Naive B cell (primary cell): ENCODE measurements at places on chromosomes 7 and 10. TPM values are rescaled to one million over a fixed set of nuclear protein-coding genes. Genes with fewer than 3 reads are reported as not detected.

GRCh38 chr7:14505906-14506305, 396.6 kb downstream of the DGKB start:
- no peak for DNase-seq

GRCh38 chr10:75428434-75429158, 2.8 kb upstream of the LRMDA start:
- DNase-seq = no peak

- DNase-seq = no peak
Measured at GRCh38 chr10:96524741-96525140, 11.0 kb upstream of the TLL2 start.

GRCh38 chr10:24259365-24260130, 50.6 kb downstream of the KIAA1217 start:
- no peak for DNase-seq

GRCh38 chr10:130869179-130869841, 442.2 kb downstream of the TCERG1L start:
- DNase-seq = no peak

DNA sequence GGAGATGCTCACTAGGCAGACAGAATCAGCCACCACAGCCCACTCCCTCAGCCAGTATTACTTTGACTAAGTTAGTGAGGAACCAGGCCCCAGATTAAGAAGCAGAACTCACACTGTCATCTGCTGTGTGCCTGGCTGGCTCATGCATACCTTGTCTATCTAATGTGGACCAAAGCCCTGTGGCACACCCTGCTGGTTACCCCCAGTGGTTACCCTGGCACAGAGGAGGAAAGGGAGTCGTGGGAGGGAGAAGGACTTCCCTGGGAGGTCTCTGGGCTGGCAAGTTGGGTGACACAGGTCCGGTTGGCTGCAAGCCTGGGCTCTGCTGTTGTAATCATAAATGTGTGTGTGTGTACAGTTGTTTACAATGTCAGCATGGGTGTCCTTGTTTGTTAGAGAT, 7.5 kb upstream of the SH2D4B start:
- no peak for DNase-seq

GRCh38 chr7:53001221-53001620, 34.2 kb upstream of the POM121L12 start:
- DNase-seq = no peak

DNA sequence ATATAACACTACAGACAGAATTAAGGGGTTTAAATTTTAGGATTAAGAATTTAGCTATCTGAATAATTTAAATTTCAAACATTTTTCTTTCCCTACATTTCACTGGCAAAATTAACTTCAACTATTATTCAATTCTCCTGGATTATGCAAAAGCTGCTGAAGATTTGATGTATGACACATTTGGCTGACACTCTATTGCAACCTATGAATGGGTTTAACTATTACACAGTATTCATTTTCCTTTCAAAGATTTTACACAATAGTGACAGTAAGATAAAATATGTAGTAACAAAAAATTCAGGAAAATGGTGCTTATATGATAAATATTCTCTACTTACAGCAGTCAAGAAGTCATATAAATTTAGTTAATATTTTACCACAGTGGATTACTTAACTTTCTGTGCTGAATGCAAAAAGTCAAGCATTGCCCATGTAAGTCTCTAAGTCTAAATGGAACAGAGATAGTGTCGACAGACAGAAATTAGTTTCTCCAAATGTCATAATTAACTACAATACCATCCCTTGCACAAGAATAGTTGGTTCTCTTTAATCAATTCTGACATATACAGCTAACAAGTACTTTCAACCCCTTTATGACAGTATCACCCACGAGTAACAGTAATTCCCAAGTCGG, 194.1 kb upstream of the FRMD4A start:
- no peak for DNase-seq

- no peak for DNase-seq
Measured at GRCh38 chr10:114823077-114823463, 1.5 kb downstream of the FHIP2A start.

- no peak for DNase-seq
Measured at GRCh38 chr10:76546411-76546810, 1091.2 kb downstream of the KCNMA1 start.

- no peak for DNase-seq
Measured at GRCh38 chr10:51768886-51769465, 69.6 kb upstream of the CSTF2T start.

DNA sequence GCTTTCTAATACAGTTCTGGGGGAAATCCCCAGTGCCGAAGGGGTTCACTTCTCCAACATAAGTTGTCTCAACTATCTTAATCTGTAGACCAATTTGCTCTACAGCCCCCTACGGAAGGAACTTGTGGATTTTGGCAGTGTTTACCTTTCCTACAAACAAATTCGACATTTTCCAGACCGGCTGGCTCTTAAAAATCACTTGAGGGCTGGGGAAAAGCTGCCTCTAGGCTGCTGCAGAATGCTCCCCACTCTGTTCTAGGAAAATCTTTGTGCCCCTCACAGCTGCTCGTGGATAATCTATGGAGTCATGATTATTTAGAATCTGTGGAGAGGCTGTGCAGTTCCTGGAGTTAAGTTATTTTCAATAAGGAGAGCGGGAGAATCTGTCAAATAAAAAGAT, 474.6 kb upstream of the FZD8 start:
- no peak for DNase-seq

- DNase-seq = no peak
Measured at GRCh38 chr10:35423505-35424306, 87.4 kb downstream of the CCNY start.

DNA sequence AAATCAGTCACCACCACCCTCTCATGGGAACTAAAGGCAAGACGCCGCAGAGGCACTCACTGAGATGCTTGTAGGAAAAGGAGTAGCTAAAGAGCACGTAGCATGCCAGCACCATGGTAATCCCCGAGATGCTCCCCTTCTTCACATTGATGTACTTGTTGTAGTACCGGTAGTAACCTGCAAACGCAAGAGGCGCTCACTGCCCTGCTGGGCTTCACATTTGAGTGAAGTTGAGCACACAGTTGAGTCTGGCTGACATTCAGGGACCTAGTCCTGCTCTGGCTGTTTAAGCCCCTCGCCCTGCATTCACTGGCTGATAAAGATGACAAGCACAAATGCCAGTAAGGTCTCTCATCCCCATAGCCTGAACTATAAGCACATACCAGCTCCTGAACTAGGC, 6.9 kb downstream of the ATP5MF start:
- DNase-seq = no peak

DNA sequence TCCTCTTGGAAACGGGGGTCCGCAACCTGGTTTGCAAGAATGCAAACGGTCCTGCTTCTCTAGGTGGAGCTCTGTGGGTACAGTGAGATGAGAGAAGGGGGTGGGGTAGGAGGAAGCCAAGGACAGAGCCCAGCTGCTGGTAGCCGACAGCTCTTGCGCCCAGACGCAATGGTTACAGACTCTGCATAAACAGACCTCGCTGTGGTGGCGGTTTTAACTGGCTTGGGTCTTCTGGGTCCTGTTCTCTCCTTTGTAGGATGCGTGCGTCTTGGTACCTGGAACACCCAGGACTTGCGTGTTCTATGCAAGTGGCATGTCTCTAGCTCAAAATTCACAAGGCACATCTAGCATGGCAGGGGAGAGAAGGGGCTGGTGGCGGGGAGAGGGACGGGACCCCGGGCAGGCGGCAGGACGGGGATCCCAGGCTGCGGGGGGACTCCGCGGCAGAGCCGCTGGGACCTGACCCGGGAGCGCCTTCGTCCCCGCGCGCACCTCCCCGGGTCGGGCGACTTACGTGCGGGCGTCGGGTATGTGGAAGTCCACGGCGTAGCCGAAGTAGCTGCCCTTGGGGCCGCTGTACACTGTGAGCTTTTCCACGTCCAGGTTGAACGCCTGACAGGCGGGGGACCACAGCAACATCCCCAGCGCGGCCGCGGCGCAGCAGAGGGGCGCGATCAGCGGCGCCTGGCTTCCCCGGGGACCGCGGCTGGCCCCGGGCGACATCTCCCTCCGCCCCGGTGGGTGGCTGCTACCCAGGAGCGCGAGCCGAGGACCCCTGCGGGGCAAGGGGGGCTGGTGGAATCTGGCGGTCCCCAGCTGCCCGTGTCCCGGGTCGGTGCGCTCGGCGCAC, 448 bp downstream of the ITGA8 start:
- DNase-seq = no peak

DNA sequence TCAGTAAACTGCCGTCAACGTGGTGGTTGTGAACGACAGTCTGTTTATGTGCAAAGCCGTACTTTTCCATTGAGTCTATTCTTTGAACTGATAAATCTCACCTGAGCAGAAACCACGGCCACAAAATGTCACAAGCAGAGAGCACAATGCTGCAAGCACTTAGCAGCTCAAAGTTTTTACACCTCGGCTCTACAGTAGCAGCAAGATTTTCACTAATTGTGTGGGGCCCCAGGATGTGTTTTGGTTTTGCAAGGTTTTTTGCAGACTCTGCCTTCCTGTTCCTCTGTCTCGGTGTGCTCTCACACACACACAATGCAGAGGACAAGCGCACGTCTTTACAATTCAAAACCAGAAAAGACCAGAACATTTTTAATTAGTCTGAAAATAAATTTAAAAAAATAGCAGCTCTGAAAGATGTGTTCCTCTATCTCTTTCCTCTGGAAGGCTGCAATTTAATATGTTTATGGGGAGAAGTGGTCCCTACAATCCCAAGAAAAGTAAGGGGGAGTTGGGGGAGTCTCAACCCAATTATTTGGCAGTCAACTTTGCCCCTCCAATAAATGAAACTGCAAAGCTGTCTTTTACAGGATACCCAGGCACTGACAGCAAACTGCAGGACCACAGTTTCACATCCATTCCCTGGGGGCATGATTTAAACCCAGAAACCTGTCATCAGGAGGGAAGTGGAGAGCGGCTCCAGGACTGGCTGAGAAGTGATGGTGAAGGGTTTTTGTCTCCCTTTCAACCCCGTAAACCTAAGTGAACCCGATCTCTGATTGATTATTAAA, 73.8 kb upstream of the SFMBT2 start:
- DNase-seq = peak; percentile 51

DNA sequence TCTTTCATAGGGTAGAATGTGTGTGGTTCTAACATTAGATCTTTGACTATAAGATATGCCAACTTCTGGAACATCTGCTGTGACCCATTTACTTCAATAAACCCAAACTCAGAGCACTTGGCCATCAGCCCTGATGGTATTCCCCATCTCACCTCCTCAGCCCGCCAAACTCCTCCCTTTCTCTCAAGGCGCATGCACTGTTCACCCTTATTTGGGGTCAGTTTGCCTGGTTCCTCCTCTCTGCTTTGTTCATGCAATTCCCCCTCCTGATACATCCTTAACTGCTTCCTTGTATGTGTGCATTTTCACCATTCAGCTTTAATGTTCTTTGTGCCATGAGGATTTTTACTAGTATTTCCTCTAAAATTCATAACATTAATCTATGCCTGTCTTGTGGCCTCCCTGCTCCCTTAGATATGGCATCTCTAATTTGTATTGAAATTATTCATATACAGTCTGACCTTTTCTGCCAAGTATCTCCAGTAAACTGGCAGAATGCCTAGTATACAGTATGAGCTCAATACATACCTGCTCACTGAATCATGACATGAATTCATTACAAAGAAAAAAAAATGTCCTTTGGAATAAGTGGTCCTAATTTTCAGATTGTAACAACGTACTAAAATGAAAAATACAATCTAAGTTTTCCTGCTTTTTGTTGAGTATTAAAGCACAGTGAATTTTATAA, 336.8 kb upstream of the IGFBP3 start:
- no peak for DNase-seq

- no peak for DNase-seq
Measured at GRCh38 chr7:28516390-28517172, 104.3 kb downstream of the CREB5 start.

- no peak for DNase-seq
Measured at GRCh38 chr10:33532901-33533300, 198.4 kb upstream of the NRP1 start.

DNA sequence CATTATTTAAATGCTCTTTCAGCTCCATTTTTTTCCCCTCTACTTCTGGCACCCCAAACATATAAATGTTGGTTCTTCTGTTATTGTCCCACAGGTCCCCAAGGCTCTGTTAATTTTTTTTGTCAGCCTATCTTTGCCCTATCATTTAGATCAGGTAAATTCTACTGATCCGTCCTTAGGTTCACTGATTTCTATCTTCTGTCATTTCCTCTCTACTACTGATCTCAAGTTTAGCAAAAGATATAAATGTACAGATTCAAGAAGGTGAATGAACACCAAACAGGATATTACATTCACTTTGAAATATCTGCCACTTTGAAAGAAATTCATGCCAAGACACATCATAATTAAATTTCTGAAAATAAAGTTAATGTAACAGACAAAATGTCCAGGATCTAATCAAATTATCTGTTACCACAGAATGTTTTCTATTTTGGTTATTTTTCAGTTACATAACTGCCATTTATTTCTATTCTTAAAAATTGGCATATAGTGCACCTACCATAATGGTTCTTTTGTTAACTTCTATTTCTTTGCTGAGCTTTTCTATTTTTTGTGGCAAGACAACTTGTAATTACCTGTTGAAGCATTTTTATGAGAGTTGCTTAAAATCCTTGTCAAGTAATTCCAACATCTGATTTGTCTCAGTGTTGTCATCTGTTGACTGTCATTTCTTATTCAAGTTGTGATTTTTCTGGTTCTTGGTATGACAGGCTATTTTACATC, 12.1 kb upstream of the CUBN start:
- no peak for DNase-seq

GRCh38 chr7:104127204-104127603, 80.6 kb downstream of the ORC5 start:
- DNase-seq = no peak

GRCh38 chr10:87837445-87837844, 19.4 kb upstream of the ATAD1 start:
- peak; percentile 7 for DNase-seq

The MRLN gene
- polyA plus RNA-seq = not detected

The DNA2 gene
- 0.42 TPM for polyA plus RNA-seq

The CDC14C gene
- not detected for polyA plus RNA-seq

The TBX20 gene
- polyA plus RNA-seq = not detected

The RBP4 gene
- not detected for polyA plus RNA-seq

The AGR2 gene
- 0.17 TPM for polyA plus RNA-seq

The SYPL1 gene
- polyA plus RNA-seq = 239 TPM

The C10orf62 gene
- polyA plus RNA-seq = not detected

The CNNM1 gene
- not detected for polyA plus RNA-seq

The GPR158 gene
- not detected for polyA plus RNA-seq
